Stimulated activated CD4-positive, alpha-beta T cell treated with anti-CD3 and anti-CD28 coated beads, Interleukin-1b, Interleukin-23, amount 100 ng/mL, for 48 hours (primary cell): ENCODE measurements at places on chromosomes 16 and 17.

DNA sequence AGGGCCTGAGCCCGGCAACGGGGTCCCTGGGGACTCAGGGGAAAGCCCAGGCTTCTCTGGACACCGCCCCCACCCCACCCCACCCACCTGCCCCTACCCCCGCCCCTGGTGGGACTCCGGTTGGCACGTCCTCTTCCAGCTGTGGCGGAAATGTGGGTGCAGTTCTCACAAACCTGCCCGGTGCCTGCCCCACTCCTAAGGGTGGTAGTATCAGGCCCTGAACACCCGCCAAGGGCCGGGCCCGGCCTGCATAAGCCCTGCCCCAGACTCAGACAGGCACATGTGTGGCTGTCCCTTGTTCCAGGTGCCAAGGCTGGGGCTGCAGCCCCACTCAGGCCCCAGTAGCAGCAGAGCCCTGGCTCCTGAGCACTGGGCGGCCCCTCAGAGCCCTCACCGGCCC, 58.1 kb downstream of the ACTG1 start:
- DNase-seq: no peak

GRCh38 chr16:73542885-73543284, 495.0 kb upstream of the ZFHX3 start:
- no peak for DNase-seq

GRCh38 chr16:2150418-2151187, 2.2 kb downstream of the RAB26 start:
- DNase-seq: no peak

DNA sequence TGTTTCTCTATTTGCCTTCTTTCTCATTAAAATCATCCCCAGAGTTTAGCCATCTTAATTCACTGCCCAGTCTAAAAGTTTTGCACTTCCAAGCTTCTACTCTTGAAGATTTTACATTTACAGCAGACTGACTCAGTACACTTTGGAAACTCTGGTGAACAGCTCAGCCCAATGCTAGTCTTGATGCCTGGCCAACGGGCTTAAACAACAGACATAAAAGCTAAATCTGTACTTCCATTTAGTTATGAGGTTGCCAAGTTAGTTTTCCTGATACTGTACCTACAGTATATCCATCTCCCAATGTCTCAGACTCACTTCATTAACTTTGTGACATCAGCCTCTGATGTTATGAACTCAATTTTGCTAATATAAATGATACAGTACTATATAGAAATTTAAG, 891.8 kb upstream of the SOX9 start:
- no peak for DNase-seq

DNA sequence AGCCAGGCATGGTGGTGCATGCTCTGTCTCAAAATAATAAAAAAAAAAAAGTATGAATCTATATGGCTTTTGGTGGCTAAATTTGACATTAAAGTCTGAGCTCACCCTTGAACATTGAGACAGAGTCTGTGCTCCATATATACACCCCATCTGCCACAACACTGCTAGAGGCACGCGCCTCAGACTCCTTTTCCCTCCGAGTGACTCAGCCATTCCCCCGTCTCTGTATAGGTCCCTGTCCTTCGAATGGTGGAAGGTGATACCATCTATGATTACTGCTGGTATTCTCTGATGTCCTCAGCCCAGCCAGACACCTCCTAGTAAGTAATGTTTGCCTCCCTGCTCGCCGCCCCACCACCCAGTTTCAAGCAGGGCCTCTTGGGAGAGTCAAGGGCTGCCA, 4.5 kb upstream of the EFNB3 start:
- no peak for DNase-seq

DNA sequence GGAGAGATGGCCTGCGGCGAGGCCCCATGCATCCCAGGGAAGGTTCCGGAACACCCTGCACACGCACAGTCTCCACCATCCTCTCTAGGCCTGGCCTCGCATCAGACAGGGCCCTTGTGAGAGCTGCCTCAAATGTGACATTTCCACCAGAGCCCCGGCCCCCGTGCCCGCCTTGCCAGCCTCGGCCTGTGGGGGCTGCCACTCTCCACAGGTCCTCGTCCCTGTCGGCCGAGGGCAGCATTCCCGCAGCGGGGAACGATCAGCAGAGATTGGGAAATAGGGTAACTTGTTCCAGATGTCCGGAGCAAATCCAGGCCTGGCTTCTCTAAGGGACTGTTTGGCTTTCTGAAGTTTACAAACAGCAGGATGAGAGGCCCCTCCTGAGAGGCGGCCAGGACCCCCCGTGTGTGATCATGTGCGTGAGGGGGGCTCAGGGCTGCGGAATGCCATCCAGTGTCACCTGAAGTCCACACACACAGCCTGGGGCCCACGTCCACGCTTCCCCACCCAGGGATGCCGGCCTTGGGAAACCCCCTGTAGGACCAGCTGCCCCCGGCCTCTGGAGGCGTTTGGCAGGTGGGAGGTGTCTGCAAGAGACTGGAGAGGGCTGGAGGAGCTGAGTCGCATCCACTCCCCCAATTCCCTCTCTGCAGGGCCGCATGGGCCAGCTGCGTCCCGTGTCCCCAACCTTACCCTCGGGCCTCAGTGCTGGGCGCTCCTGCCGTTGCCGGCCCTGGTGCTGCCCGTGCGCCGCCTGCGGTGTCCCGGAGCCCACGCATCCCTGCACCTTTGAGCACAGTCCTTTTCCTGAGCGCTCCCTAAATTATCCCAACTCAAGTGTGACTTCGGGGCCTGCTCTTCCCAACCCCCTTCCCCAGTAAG, 70.4 kb downstream of the ZDHHC7 start:
- DNase-seq: no peak

- no peak for DNase-seq
Measured at GRCh38 chr17:67639555-67639954, 78.2 kb upstream of the NOL11 start.

DNA sequence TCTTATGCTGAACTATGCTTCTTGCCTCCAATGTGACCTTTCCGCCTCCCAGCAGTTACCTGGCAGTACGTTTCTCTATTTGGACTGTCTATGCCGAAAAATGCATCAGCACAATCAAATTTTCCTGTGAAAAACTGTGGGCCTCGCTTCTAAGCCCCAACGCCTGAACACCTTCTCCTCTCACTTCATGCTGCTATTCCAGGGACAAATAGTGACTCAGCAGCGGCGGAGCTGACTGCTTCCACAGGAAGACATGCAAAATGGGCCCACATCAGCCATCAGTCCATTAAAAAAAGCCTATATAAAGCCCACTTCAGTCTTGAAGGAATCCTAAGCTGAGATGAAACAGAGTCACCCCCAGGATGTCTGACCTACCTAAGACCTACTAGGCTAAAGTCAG, 10.5 kb upstream of the PIP4K2B start:
- DNase-seq: no peak

GRCh38 chr17:57839571-57839923, 10.3 kb downstream of the MRPS23 start:
- DNase-seq: no peak

DNA sequence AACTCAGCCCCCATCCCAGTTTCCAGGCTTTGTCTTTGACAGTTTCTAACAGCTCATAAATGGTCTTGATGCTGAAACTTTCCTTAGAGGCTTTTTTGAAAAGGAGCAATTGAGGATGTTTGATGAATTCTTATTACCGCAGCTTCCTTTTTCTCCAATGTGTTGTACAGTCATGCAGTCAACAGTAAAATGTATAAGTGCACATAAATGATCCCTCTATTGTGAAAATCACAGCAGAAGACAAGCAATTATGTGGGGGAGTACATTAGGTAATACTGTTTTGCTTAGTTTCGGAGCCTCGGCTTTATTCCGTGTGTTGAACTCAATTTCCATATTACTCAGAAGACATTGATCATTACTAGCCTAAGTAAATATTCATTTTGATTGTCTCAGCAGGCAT, 673.7 kb downstream of the CDH8 start:
- no peak for DNase-seq
